CD4-positive, alpha-beta T cell treated with Interleukin-15 for 4 hours (primary cell): ENCODE measurements at places on chromosomes 1 and 21.

DNA sequence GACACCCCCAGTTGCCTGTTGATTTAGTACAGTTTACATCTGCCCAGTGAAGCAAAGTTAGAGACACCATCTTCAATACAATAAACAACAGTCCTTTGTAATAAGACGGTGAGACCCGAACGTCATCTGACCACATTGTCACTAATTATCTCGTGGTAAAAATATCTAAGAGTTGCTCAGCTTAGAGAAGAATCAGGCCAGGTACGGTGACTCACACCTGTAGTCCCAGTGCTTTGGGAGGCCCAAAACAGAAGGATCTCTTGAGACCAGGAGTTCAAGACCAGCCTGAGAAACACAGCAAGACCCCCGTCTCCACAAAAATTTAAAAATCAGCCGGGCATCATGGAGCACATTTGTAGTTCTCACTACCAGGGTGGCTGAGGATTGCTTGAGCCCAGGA lies 53.5 kb downstream of the CD34 start:
- DNase-seq: no peak

- DNase-seq: peak; percentile 53
Observed at GRCh38 chr1:32240140-32240951, 6.7 kb upstream of the FAM167B start.

DNA sequence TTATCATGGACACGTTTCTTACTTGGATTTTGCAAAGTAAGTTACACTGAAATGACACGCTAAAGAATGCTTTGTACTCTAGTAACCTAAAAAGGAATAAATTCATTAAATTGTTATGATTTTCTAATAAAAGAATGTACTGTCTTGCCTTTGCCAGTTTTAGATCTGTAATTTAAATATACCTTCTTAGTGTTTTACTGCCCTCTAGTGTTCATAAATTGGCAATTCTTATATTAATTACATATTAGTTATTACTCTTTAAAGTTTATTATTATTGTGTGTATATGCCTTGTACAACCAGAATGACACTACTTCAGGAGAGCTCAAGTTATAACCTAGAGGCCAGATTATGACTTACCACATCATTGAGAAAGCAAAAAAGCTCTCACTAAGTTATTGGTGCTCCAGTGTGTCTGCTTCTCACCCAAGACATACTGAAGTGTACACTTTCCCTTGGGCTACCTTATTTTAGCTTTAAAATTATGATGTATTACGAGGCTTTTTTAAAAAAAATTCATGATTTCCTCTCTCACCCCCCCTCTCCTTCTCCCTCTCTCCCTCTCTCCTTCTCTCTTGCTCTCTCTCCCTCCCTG lies 169.9 kb downstream of the HS2ST1 start:
- DNase-seq: peak; percentile 28

- DNase-seq: no peak
Observed at GRCh38 chr1:169099561-169099960, 6.9 kb upstream of the ATP1B1 start.

DNA sequence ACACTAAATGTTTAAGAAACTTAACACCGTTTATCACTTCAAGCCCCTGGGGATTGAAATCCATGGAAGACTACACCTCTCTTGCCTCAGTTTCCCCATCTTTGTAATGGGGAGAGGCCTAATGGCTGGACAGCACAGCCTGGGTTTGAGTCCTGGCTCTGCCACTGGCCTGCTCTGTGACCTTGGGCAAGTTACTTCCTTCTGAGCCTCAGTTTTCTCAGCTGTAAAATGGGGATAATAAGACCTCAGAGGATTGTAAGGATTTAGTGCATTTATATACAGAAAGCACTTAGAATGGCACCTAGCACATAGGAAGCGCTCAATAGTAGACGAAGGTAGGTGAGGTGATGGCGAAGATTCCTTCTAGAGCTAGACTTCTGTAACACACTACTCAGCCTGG lies 5.5 kb downstream of the AGTRAP start:
- DNase-seq: no peak

DNA sequence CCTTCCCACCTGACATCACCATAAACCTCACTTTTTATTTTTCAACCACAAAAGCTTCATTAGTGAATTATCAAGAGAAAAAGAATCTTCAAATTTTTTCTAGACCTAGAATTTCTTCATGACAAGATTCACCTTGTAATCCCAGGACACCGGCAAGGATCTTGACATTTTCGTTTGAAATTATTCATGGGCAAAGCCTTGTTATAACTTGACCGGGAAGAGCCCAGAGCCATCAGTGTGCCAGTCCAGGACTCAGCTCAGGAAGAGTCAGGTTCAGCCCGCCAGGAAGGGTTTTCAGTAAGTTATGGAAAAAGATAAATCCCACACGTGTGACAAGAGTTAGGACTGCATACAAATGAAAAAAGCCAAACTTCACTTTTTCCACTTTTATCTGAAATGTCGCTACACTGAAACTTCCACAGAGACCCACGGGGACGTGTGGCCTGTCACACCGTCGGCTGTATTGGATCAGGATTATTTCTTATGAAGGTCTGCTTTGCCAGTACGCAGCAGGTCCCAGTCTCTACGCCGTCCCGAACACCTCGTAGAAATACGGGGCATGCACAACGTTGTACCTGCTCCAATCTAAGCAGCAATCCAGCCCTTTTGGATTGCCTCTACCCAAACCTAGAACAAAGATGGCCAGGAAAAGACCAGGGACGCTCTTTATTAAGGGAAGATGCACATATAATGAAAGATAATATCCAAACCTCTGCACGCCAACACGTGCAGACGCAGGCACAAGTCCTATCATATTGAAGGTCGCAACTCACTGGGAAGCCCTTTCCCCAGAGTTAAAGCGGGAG lies 916 bp downstream of the F3 start:
- DNase-seq: no peak

- no peak for DNase-seq
Observed at GRCh38 chr1:39632682-39633417, 6.6 kb downstream of the HEYL start.

DNA sequence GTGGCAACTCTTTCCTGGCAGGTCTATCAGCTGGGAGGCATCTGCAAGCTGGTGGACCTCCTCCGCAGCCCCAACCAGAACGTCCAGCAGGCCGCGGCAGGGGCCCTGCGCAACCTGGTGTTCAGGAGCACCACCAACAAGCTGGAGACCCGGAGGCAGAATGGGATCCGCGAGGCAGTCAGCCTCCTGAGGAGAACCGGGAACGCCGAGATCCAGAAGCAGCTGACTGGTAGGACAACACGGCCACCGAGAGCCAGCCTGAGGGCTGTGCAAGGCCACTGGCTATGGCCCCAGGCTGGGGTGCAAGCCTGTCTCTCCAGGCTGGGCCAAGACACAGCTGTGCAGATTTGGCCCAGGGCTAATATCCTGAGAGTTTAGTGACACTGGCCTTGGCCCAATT lies 34.2 kb downstream of the PKP1 start:
- DNase-seq: no peak

GRCh38 chr1:106978477-106979322 lies 77.8 kb upstream of the PRMT6 start:
- DNase-seq: no peak

GRCh38 chr1:70994753-70995268 lies 52.8 kb downstream of the PTGER3 start:
- DNase-seq: no peak

- DNase-seq: no peak
Observed at GRCh38 chr1:203036537-203036936, 10.2 kb downstream of the PPFIA4 start.

DNA sequence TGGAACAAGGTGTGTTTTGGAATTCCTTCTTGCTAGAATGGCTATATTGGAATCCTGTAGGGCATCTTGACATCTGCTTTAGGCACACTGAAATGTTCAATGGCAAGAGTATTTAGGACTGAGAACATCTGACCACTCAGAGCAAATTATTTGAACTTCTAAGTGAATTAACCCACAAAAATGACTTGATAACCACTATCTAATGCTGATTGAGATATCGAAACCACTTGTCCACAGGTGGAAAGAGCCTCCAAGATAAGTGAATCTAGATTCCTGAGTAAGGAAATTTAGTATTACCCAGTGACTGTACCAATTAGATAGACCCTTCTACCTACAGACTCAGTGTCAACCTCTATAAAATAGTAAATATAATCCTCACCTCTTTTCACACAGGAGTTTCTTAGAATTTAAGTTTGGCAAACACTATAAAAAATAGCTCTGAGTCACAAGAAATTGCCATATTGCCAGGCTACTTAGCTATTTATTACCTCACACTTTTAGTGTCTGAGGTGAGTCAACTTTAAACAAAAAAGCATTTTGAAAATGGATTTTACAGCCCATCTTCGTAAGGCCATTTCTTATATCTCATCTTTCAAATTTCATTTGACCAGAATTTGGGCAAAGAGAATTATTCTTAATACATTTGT lies 421.8 kb downstream of the PTBP2 start:
- no peak for DNase-seq

DNA sequence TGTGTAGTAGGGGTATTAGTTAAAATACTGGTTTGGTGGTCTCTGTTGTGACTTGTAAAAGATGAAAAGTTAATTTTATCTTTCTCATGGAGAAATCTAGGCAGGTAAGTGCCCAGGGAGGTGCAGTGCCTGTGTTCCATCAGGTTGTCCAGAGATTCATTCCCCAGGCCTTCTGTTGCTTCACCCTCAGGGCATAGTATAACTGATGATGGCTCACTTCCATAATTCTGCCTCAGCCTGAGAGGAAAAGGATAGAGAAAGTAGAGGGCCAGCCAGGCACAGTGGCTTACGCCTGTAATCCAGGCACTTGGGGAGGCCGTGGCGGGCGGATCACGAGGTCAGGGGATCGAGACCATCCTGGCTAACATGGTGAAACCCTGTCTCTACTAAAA lies 153.9 kb downstream of the FMN2 start:
- DNase-seq: no peak

DNA sequence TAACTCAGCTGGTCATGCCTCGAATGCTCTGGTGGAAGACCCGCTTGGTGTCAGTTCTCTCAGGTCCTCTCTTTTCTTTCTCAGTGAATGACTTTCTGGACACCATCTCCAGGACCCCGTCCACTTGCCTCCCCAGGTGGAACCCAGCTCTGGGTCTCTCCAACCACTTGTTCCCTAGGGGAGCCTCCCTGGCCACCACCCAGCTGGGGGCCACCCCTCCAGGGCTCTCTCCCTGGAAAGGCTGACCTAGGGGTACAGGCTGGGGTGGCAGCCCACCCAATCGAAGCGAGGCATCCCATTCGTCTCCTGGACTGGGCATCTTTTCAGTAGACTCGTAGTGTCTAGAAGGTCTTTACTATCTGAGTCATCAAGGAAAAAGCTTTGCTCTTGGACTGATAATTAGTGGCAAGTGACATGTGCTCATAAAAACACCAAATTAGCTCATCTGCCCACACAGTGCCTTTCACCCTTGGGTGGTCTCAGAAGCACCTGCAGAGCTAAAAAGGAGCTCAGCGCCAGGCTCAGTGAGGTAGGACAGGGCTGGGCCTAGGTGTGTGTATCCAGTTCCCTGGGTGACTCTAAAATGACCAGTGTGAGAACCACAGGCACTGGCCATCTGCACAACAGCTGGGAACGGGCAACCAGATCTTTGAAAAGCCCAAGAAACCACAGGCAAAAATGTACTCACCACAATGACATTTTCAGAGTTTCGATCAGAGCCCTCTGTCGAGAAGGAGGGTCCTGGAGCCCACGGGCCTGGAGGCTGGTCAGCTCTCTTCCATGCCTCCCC lies 2.4 kb upstream of the PDXK start:
- no peak for DNase-seq

- DNase-seq: no peak
Observed at GRCh38 chr1:110498270-110498669, 20.7 kb downstream of the KCNA10 start.

GRCh38 chr1:62250126-62250726 lies 55.6 kb downstream of the L1TD1 start:
- no peak for DNase-seq

DNA sequence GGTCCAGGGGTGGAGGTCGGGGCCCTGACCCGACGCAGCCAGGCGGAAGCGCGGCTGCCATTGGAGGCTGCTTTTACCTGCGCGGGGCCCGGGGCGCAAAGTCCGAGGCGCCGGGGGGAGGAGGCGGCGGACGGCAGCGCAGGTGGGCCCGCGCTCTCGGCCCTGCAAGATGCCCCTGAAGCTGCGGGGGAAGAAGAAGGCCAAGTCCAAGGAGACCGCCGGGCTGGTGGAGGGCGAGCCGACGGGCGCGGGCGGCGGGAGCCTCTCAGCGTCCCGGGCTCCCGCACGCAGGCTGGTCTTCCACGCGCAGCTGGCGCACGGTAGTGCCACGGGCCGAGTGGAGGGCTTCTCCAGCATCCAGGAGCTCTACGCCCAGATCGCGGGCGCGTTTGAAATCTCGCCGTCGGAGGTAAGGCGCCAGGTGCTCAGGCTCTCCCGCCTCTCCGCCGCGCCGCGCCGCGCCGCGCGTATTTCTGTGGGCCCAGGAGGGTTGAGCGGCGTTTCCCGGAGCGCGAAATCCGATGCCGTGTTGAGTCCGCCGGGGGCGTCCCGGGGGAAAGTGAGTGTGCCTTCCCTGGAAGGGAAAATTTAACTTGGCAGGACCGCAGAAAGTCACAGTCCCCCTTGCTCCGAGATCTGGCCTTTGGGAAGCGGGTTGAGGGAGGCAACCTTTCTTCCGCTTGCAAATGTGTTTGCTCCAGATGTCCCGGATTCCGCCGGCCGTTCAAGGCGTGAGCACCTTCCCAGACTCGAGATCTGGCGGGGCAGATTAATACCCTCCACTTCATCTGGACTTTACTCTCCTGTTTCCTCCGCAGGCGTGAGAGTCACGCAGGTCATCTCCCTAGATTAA lies at the start of gene GIPC2:
Gene GIPC2, plus strand, starts transcription at position 41 of the 853 bp plus-strand sequence. Its CDS starts 129 bp downstream, at position 170.
- no peak for DNase-seq

- no peak for DNase-seq
Observed at GRCh38 chr1:91774520-91775203, 111.3 kb downstream of the TGFBR3 start.

DNA sequence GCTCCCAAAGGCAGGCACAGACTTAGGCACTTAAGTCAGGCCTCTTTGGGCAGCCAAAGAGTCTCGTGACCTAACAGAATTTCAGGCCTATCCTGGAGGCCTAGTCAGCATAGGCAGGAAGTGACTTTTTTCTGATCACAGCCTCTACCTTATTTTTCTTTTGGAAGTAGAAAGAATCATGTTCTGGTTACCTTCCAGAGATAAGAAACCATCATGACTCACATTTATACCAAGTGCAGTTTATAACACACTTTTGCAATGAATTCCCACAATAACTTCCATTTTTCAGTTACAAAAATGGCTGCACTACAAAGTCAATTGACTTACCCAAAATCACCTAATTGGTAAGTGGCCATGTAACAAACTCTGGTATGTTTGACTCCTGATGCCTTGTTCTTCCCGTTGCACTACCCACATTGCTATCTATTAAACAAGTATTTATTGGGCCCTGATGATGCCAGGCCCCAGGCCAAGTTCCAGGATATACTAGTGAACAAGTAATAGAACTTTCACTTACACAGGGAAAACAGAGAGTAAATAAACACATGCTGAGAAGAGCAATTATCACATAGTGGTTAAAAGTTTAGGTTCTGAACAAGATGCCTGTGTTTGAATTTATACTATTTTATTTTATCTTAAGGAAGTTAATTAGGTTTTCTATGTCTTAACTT lies 74.3 kb downstream of the SH3GLB1 start:
- DNase-seq: no peak

DNA sequence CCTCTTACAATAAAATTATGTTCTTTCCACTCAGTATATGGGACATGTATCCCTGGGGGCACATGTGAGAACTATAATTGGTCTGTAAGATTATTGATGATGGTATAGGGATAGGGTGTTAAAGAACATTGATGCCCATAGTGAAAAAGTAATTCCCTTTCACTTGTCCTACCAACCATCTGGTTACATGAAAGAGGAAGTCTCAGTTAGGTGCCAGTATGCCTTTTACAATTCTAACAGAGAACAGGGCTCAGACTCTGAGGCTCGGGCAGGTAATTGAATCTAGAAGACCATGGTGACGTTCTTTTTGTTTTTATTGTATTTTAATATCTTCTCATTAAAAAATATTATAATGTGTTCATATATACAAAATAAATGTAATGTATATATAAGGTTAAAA lies 113.6 kb downstream of the FGGY start:
- DNase-seq: no peak
